ENCODE measurements at places on chromosomes 2 and 18.

- DNase-seq: no peak
These were observed 89.7 kb downstream of the SPTBN1 start for GRCh38 chr2:54545702-54546450.

DNA sequence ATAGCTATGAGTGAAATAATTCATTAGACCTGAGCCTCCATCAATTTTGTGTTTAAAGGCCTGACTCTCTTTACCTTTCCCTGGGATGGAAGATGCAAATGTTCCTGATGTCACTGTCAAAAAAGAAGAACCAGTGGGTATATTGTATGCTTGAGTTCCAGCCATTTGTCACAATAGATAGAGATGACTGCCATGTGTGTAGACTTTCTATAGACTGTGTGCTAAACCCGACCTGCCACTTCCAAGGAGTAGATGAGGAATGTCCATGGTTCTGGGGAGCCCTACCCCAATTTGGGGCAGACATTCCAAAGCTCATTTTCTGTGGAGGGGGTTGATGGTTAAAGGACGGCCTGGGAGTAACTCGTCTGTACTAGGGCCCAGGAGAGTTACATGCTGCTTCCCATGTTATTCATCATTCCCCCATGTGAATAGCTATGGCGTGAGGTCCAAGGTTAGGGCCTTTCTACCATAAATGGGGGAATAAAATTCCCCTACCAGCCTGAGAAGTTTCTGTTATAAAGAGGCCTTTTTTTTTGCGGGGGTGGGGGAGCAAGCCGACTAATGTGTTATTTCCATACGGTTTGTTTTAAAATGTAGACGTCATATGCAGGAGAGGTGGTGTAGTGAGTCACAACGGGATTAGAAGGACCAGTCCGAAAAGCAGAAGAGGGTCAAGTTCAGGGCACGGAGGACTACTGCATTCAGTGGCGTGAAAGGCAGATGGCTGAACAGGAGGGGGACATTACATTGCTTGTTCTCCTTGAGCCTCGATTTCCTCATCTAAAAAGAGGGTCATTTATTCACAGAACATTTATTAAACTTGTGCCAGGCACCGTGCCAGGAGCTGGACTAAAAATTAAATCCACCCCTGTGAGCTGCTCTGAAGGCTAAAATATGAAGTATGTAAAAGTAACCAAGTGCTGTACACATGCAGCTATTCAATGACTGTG, 24.0 kb downstream of the IL1B start:
- DNase-seq: no peak

- DNase-seq: no peak
These were observed 1.2 kb downstream of the IMMT start for GRCh38 chr2:86193901-86194567.

- no peak for DNase-seq
These were observed 896 bp downstream of the CACNB4 start for GRCh38 chr2:152097801-152098495.

- no peak for DNase-seq
These were observed 228.3 kb upstream of the ERBB4 start for GRCh38 chr2:212766921-212767320.

DNA sequence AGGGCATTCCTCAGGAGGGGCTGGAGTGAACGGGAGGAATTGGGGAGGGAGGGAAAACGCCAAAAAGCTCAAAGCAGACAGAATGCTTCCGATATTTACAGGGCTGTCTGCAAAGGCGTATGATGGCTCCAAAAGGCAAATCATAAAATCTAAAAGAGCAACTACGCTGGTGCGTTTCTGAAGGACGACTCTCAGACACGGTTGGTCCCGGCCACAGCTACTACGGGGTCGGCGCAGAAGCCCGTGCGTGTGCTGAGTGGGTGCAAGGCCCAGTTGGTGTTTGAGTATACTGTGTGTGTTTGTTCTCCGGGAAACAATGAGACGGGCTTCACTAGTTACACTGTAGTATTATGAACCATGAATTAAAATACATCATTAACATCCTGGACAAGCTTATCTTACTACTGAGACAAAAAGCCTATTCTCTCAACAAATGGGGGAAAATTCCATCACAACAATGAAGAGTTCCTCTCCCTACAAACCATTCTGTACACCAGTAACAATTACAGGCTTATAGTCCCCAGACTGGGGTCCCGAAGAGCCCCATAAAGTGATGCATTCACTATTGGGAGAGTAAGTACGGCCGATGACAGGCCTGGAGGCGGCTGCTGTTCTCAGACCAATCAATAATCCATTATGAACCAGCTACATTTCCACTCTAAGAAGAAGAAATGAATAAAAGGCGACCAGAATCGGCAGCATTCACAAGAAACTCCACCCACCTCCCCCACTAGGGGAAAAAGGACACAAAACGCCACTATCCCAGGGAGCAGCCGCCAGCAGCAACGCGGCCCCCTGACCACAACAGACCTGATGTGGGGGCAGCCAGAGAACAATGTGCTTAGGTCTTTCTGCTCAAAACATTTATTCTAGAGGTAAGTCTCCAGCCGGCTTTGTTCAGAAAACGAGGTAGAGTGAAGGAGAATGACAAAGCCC, 43.4 kb downstream of the ZNF516 start:
- no peak for DNase-seq

DNA sequence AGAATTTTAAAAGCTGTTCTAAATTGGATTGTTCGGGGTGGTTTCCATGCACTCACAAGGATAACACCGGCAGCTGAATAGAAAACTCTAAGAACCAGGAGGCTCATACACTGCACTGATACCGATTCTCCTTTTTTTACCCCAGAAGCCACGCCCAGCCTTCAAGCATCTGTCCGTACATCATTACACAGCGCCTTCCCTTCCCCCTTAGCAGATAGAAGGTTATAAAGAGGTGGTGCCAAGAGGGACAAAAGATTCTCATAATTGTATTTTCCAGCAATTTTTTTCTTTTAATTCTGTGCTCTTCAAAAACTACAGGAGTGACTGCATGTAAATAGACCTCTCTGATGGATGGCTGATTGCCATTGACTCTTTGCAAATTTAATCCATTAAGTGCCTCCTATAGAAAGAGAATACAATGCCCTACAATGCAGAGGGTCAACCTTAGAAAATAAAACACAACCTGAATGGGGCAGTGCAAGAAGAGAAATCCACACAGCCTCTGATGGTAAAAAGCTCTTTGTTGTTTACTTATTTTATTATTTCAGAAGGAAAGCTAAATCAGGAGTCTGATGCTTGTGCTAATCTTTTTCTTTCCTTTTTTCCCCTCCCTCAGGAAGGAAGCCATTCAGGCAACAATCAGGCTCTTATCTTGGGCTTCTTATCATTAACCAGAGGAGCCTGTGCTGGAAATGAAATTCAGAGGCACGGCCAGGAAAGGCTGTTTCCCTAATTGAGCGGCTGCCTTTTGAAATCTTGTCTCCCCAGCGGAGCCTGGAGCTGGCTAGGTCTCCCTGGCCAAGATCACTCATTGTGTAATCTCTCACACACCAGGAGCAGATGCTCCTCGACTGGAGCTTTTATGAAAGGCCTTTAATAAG, 198.9 kb upstream of the NABP1 start:
- no peak for DNase-seq

DNA sequence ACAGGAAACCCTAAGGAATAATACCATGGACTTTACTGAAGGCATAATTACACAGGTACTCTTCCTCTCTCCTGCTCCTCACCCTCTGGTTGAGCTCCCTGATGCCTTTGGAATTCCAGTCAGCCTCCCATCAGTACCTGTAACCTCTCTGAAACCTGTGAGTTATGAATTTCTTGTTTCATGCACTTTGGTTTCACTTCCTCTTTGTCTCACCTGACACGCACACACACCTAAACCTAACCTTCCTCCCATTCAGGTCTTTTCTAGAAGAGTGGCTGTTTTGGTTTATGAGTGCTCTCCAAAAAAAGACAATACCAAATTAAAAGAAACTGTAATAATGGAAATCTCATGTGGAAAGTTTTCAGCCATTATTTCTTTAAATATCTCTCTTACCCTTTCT, 451.3 kb upstream of the VWC2L start:
- DNase-seq: no peak

DNA sequence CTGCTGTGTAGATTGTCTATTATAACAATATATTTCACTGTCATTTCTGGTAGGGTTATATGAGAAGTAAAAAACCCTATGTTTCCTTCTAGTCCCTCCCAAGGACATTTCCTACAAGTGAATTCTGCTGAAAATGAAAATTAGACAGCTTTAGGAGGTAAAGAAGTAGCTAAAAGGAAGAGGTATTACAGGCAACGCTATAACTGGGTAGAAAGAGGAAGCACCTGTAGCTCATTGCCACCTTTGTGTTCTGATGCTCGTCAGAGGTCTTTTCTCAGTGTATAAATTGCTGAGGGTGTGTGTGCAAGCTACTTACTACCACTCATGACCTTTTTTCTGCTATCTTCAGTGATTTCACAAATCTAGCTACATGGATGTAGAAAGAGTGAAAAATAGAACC, 1.4 kb downstream of the DNAJC10 start:
- DNase-seq: peak; percentile 3

DNA sequence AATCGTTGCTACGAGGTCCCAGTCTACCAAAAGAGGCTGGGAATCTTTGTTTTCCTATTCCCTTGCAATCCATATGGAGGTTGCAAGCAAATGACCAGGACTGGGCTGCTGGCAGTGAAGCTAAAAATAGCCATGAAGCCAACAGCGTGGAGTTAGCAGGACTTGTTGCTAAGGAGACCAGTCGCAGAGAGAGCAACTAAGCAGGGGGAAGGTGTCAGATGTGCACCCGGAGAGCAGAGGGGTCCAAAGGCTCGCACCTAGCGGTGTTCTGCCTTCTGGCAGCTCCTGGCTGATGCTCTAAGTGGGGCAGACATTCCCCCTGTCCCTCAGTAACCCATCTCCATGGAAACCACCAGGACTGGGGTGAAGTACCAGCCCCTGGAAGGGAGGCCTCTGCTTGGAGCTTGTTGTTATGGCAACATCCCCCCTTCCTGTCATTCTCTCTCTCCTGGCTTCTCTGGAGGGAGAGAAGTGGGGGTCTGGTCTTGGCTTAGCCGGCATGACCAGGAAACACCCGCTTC, 84.6 kb downstream of the DNMT3A start:
- DNase-seq: no peak

- DNase-seq: no peak
These were observed 43.8 kb downstream of the ARL6IP6 start for GRCh38 chr2:152762202-152762601.

- DNase-seq: no peak
These were observed 250.8 kb upstream of the ACVR2A start for GRCh38 chr2:147594038-147594437.

DNA sequence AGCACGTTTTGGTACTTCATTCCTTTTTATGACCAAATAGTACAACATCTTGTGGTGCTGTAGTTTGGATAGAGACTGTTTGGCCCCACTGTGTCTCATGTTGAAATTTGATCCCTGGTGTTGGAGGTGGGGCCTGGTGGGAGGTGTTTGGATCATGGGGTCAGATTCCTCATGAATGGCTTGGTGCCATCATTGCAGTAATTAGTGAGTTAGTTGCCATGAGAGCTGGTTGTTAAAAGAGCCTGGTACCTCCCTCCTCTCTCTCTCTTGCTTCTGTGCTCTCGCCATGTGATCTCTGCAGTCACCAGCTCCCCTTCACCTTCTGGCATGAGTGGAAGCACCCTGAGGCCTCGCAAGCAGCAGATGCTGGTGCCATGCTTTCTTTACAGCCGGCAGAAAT, 50.9 kb downstream of the NCAPH start:
- no peak for DNase-seq

DNA sequence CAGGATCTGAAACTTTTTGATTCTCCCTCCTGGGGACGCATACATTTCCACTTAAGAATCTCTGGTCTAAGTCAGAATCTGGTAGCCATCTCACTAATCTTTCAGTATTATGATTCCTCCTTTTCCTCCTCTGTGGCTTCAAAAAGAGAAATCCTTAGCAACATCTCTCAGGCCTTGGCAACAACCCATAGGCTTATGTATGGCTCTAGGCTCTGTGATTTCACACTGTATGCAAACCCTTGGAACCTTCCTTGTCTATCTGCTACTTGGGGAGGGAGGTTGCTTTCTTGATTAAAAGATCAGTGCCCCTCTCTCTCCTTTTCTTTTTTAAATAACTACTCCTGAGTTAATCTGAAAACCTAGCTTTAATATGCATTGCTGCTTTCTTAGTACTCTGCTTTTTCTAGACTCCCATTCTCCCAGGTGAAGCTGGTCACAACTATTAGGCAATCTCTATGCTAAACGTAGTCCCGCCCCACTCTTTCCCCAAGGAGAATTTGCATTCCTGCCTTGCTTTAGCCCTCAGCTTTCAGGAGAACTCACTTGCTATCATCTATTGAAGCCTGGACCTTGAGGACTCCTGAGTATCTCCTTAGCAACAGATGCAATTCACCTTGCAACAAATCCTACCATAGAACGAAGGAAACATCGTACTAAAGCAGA, 72.2 kb upstream of the L3MBTL4 start:
- DNase-seq: no peak

DNA sequence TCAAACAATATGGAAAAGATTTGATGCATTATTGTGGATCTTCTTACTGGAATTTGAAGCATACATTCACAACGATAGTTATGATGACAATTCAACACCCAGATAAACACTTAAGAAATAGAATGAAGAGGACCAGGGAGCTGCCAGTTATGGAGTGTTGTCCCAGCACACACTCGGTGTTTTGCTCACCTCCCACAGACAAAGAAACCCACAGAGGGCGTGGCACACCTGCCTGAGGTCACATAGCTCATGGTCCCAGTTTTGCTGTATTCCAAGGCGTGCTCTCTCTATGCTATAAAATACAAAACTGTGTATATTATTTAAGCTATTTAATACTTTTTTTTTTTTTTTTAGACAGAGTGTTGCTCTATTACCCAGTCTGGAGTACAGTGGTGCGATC, 31.1 kb downstream of the EFR3B start:
- DNase-seq: no peak

DNA sequence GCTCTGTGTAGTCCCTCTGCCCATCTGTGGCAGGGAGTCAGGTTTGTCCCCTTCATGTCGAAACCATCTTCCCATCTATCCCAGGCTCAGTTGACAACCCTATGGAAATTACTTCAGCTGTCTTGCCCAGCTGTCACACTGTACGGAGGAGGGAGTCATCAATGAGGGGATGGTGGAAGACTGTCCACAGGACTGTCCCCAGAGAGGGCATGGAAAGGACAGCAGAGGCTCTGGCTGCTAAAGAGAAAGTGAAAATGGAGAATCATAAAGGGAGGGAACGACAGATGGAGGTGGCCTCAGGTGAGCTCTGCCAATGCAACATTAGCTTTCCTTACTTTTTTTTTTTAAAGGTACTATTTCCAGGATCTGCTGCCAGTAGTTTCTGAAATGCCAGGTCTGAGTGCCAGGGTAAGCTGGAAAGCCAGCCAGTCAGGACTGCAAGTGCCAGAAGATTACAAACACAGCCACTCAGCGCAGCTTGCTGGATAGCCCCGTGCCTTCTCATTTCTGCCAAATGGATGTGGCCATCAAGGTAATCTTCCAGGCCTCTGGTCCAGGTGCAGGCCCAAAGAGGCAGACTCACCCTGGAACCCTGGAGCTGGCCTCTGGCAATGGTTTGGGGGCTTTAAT, 192.8 kb downstream of the AGPS start:
- DNase-seq: no peak
